ENCODE measurements at places on chromosomes 5 and 9.

GRCh38 chr9:131227959-131228460 lies 48.3 kb downstream of the FAM78A start:
- DNase-seq: no peak

GRCh38 chr9:12271421-12271891 lies 421.7 kb upstream of the TYRP1 start:
- no peak for DNase-seq

DNA sequence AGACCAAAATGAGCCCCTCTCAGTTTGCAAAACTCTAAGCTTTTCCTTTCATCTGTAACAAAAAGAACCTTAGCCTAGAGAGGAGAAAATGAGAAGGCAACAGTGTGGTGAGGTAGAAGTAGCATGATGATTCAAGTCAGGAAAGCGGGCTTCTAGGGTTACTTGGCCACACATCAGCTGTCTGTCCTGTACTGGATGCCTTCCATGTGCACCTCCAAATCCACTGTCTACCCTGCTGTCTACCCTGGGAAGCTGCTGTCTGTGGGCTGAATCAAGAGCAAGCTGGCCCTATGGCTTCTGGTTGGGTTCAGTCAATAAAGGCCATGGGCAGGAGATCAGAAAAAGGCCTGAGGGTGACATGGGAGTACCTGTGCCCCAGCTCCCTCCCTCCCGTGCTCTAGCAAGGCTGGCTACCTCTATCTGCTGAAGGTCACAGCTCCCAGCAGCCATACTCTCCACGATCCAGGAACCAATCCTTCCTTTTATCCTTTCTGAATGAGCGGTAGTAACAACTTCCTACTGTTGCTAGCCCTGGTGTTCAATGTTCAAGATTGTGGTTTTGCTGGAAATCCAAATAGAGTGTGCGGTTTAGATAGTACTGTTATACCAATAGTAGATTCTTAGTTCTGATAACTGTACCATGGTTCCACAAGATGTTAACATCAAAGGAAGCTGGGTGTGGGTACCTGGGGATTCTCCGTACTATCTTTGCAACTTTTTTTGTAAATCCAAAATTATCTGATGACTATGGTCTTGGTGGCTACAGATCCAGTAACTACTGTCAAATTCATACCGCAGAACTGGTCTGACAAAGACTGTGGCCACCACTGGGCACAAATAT lies 191.0 kb downstream of the ESM1 start:
- no peak for DNase-seq

GRCh38 chr9:33092634-33093033 lies 16.2 kb upstream of the SMU1 start:
- no peak for DNase-seq

DNA sequence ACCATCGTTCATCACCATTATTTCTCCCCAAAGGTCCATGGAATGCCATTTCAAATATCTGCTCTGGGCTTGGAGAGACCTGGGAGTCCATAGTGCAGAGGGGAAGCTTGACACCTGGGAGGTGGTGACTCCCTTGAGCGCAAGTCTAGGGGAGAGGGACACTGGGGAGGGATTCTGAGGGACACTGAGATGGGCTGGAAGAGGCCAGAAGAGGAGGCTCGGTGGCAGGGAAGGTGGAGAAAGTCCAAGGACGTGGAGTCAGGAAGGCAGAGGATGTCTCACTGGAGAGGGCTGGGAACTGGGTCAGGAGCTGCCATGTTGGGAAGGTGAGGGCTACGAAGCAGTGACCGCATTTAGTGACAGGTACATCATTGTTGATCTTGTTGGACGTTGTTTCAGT lies 160.3 kb upstream of the MVB12B start:
- no peak for DNase-seq

- no peak for DNase-seq
Measured at GRCh38 chr9:70519912-70520724, 105.7 kb upstream of the KLF9 start.

GRCh38 chr5:78677777-78678668 lies 29.5 kb upstream of the LHFPL2 start:
- DNase-seq: no peak

DNA sequence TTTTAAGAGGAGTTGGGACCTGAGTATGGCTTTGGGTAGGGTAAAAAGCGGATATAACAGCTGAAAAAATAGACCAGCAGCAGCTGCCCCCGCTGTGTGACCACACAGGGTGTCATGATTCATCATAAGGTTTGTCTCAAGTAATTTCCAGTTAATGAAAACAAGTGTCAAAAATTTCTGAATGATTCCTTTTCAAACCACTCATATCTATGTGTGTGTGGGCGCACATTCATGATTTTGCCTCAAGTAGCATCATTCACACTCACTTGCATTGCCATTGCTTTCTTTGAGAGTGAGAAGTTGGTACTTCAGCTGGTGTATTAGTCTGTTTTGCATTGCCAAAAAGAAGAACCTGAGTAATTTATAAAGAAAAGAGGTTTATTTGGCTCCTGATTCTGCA lies 12.1 kb upstream of the TNFAIP8 start:
- DNase-seq: no peak

DNA sequence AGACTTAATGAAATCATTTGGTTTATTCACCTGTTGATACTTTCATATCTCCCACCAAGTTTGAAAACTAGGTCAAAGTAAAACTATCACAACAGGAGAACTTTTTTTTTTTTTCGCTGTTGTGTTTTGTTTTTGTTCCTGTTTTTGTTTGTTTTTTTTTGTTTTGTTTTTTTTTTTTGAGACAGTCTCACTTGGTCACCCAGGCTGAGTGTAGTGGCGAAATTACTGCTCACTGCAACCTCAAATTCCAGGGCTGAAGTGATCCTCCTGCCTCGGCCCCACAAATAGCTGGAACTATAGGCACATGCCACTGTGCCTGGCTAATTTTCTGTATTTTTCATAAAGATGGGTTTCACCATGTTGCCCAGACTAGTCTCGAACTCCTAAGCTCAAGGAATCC lies 49.3 kb downstream of the MLLT3 start:
- DNase-seq: no peak

GRCh38 chr9:1222511-1222910 lies 172.4 kb downstream of the DMRT2 start:
- no peak for DNase-seq

- DNase-seq: no peak
Measured at GRCh38 chr5:72746736-72747135, 69.7 kb upstream of the TNPO1 start.

DNA sequence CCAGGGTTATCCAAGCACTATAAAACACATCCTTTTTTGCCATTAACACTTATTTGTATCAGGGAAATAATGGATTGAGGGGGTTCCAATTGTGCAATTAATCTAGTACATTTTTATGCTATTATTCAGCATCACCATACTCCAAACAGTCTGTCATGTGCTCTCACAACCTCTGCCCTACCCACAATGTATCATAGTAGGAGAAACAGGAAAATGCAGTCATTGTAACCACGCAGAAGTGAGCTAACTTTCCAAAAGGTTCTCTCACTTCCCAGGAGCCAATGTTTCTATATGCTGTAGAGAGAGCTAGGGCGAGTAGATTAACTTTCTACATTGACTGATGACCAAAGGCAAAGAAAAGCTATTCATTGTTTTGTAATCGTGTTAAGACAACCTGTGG lies 29.8 kb downstream of the DAB2 start:
- no peak for DNase-seq

GRCh38 chr5:206927-207536 lies 10.9 kb downstream of the CCDC127 start:
- DNase-seq: no peak

DNA sequence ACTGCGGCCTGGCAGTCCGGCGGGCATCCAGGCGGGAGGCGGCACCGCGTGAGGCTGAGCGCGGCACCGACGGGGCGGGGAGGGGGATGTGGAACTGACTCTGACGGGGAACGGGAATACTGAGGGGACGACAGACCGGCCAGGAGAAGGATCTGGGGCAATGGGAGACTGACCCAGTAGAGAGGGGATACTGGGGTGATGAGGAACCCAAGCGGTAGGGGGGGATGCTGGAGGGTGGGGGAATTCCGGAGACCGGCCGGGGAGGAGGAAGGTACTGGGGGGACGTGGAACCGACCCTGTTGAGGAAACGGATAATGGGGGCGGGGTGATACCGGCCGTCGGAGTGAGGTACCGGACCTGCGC lies 423 bp downstream of the IPPK start:
- no peak for DNase-seq

DNA sequence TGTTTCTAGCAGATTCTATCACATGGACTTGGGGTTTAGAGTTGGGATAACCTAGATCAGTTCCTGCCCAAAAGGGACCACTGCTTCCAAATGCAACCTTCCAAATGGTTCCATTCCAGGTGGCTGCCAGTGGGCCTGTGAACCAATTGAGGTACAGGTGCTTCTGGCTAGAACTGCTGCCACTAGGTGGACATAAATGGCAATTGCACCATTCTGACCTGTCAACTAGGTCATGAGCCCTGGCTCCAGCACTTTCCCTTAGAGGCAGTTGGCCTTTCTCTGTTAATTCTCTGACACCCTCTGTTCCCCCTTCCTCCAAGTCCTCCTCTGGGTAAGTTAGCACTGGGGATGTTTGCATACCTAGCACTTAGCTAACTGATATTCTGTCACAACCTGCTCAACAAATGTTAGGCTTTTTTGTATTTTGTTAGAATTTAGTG lies 16.6 kb upstream of the HEMGN start:
- no peak for DNase-seq

GRCh38 chr5:59238126-59238902 lies 655.2 kb downstream of the PDE4D start:
- DNase-seq: no peak

- no peak for DNase-seq
Measured at GRCh38 chr9:94869415-94869843, 142.9 kb downstream of the AOPEP start.

DNA sequence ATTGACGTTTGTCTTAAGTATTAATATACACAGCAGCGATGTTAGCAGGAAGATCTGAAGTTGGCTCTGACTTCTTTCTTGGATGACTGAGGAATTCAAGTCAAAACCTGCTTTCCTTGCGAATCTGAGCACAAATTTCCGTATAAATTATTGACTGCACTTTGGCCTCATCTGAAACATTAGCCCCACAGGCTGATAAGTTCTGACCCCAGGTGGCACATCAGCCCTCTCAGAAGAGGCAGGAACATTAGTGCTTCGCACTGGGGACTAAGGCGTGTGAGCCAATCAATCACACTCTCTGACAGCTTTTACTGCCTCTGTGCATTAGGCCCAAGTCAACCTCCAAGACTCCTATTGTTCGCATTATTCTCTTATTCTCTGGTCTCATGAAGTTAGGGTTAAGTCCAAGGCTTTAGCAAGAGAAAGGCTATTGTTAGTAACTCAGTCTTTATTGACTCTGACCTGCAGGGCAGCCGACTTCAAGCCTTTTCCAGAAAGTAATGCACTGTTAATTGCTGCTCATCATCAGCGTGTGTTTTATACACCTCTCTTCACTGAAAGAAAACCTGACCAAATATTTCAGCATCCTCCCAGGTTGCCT lies 84.2 kb downstream of the ZNF608 start:
- DNase-seq: no peak

DNA sequence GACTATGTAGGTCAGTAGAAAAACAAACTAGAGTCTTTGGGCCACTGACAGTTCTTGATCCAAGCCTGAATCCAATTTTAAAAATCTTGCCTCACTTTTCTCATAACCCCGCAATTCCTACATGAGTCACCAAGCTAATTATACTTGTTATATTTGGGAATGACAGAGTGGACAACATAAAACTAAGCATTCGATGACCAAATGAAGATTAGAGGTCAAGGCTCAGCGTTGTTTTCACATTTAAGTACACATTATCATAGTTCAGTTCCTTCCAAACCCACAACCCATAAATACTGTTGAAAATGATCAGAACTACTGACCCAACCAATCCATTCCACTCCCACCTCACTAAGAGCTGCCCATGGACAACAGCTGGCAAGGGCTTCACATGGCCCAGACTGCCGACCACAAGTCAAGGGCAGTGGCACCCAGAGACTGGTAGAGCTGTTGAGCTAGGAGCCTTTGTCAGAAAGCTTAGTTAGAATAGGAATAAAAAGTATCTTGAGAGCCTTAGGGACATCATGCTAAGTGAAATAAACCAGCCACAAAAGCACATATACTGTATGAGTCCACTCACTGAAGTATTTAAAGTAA lies 64.2 kb downstream of the MYO10 start:
- DNase-seq: no peak

DNA sequence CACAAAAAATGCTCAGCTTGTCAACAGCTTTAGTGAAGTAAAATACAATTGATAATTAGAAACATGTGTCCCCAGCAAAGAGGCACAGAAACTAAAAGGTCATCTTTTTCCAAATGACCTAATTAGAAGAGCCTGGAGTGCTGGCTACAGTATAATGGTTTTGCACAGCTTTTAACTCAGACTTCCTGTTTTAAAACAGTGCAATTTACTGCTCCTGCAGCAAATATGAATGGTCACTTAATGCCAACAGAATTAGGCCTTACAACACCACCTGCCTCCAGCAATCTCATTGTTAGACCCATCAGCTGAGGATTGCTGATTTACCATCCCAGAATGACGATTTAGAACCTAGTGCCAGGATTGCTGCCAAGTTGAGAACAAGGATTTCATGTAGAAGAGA lies 239.3 kb downstream of the CETN3 start:
- no peak for DNase-seq

- no peak for DNase-seq
Measured at GRCh38 chr9:110604171-110604601, 24.6 kb upstream of the SVEP1 start.

DNA sequence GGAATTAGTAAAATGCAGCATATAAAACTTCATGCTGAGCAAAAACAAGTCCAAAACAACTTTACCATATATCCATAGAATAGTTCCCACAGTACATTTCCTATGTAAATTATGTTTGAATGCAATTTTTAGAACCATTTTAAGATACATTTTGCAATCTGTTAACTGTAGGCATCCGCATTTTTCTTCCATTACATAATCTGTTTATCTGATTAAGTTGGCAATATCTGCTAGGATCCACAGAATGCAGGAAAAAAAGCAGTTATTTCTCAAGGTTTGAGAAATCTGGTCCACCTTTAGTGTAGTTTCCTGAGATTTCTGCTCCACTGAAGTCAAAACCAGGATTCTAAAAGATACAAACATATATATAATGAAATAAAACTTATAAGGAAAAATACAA lies 6.2 kb downstream of the NUDCD2 start:
- no peak for DNase-seq

GRCh38 chr5:131386779-131387178 lies 122.9 kb downstream of the CDC42SE2 start:
- no peak for DNase-seq

- no peak for DNase-seq
Measured at GRCh38 chr5:78287833-78288232, 6.7 kb downstream of the AP3B1 start.

GRCh38 chr5:172795318-172795977 lies 24.5 kb upstream of the DUSP1 start:
- no peak for DNase-seq

DNA sequence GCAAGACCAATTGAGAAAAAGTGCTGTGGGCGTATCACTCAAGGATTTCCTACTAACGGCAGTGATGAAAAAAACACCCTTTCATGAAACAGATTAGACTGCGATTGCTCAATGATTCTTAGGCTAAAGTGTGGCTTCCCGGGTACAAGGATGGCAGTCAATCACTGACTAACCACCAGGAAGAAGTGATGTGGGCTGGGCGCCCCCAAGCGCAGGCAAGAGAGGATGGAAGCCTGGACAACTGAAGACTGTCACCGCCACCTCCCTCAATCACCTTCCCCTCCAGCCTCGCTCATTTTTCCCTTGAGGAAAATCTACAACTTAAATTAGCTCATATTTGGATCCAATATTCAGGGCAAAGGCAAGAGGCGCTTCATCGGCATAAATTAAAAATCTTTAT lies 707.2 kb downstream of the MTRR start:
- DNase-seq: no peak
